ENCODE measurements at places on chromosomes 1 and 21.

GRCh38 chr1:114114185-114115094 is 39.2 kb downstream of the SYT6 start:
- DNase-seq, result no peak

GRCh38 chr1:44676484-44677200 is 2.1 kb downstream of the ARMH1 start:
- no peak for DNase-seq

DNA sequence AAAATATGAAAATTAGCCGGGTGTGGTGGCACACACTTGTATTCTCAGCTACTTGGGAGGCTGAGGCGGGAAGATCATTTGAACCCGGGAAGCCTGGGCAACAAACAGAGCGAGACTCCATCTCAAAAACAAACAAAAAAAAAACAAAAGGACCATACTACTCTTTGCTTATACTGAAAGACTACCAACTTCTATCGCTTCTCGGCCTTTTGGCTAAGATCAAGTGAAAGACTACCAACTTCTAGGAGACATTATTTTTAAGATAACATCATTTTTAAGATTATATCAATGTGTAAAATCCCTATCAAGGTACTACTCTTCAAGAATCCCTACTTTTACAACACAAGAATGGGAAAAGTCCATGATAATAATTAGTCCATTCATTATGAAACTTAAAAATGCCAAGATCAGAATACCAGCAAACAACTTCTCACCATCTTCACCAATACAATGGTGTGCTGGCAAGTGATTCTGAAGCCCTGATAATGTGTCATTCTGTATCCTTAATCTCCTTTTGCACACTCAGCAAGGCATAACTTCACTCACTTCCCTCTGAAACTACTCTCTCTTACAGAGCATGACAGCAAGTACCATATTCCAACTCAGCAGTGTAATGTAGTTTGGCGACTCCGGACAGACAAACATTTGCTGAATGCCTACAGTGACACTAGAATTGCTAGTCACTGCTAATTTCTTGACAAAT is 1.7 kb downstream of the PTP4A2 start:
- DNase-seq, result no peak

DNA sequence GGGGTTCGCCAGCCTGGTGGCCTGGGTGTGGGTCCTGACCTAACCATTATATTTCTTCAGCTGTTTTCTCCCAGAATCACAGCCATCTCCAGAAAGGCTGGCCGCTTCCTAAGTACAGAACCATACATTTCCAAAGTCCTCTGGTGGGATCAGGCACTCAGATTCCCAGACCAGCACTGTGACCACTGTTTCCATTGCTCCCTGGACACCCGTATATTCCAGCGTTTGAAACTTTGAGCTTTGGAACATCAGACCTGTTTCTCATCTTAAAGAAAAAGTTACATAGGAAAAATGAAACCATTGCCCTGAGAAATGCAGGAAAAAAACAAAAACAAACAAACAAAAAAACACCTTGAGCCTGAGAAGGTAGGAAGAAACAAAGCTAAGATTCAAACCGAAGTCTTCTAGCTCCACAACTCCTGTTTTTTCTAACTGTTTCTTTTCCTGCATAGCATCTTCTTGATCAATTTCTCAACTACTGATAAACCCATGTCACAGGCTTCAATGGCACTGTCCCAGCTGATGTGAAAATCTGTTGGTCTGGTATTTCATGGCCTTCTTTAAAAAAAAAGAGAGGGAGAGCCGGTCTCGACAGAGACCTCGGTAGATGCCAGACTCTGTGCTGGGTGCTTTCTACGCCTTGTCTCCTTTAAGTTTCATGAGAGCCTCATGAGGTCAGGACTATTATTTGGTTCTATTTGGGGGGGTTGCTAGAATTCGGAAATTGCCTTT is 221.3 kb downstream of the TOMM20 start:
- DNase-seq, result no peak

- no peak for DNase-seq
Measured at GRCh38 chr1:32858136-32858535, 12.6 kb downstream of the FNDC5 start.
